ENCODE measurements at places on chromosomes 3 and 15.
A peak's percentile ranks its signal among the peaks of the same experiment; 100 is the strongest.

GRCh38 chr3:56677286-56677685 is 5.8 kb downstream of the TASOR start:
- no peak for DNase-seq

- no peak for DNase-seq
Observed at GRCh38 chr3:185678027-185678426, 91.9 kb downstream of the SENP2 start.

- DNase-seq: no peak
Observed at GRCh38 chr3:134084242-134084950, 54.7 kb upstream of the SLCO2A1 start.

- DNase-seq: no peak
Observed at GRCh38 chr3:6799264-6799915, 61.5 kb upstream of the GRM7 start.

- no peak for DNase-seq
Observed at GRCh38 chr15:95290176-95290974, 1040.1 kb upstream of the NR2F2 start.

GRCh38 chr3:145952536-145952935 is 208.4 kb downstream of the PLOD2 start:
- peak; percentile 97 for DNase-seq

DNA sequence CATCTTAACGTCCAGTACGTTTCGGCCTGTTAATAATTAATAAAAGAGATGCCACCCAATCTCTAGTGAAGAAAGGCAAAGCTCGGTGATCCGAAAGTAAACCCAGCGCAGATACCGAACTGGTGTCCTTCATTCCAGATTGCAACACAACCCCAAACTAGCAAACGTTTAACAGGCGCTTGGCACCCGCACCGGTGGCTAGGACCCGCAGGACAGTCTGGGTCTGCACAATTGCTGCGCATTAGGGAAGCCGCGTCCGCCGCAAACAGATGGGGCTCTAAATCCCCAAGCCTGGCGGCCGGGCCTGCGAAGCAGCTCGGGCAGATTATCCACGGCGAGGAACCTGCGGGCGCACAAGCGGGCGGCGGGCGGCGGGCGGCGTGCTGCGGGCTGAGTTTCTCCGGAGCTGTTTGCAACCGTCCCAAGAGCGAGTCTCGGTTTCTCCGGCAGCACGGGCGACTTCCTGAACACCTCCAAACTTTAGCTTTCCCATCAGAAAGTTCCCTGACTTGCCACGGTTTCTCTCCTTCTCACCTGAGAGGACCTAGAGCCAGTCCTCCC is 112.1 kb upstream of the ICE2 start:
- DNase-seq: no peak

- DNase-seq: no peak
Observed at GRCh38 chr3:126053513-126053912, 30.4 kb downstream of the SLC41A3 start.

- DNase-seq: no peak
Observed at GRCh38 chr3:13934813-13935212, 54.9 kb upstream of the WNT7A start.

DNA sequence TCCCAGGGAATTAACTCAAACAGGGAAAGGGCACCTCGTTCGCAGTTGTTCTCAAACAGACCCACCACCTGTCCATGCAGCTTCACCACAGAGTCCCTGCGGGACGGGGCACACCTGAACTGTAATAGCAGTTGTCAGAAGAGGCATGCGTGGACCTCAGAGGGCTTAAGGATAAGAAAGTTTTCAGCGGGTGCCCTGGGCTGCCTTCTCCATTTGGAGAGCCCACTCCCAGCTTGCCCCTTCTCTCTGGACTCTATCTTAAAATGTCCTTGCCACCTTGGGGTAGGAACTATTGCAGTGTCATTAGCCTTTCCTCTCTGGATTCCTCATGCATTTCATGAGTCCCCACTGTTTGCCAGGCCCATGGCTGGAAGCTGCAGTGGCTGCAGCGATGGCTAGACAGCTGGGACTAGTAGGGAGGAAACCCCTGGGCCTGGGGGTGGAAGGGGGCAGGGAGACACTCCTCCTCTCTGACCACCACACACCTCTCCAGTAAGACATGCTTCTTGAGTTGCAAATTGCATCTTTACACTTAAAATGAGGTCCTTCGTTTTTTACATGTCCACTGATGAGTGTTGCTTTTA is 33.5 kb downstream of the PDIA5 start:
- no peak for DNase-seq

- DNase-seq: no peak
Observed at GRCh38 chr3:53155760-53156159, 5.2 kb upstream of the PRKCD start.

GRCh38 chr15:68795298-68795848 is 25.3 kb downstream of the ANP32A start:
- DNase-seq: no peak

- no peak for DNase-seq
Observed at GRCh38 chr15:29518442-29518841, 248.8 kb upstream of the NSMCE3 start.

DNA sequence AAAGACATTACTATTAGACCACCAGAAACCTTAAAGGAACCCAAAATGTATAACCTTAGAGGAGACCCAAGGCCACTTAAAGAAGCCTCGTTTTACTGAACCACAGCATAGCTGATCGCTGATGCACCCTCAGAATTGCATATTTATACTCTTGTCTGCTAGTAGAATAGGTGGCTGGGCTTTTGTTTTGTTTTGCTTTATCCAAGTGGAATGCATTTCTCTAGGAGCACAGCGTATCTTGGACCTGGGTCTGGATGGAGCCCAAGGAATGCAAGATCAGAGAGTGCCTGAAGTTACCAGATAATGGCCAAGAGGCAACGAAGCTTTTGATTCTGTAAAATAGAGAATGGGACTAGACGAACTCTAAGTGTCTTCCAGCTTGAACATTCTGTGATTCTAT is 129.2 kb upstream of the COL8A1 start:
- peak; percentile 74 for DNase-seq

DNA sequence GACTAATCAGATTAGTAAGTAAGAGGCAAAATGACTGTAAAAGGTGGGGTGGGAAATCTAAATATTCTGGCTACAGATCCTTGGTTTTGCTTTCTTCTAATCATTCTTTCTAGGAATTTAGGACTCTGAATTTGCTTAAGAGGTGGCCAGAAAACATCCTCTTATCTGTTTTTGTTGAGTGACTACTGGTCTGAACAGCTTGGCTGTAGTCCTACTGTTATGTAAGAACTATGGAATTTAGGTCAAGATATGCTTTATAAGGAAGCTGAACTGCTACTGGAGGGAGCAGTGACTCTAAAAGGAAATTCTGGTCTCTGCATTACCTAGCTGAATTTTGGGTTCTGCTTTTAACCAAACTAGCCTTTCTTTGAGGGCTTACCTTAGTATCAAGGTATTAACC is 33.5 kb upstream of the CSPG5 start:
- DNase-seq: peak; percentile 45

GRCh38 chr3:134260987-134261386 is 10.3 kb upstream of the RYK start:
- DNase-seq: no peak

- no peak for DNase-seq
Observed at GRCh38 chr15:29468899-29469298, 199.3 kb upstream of the NSMCE3 start.

DNA sequence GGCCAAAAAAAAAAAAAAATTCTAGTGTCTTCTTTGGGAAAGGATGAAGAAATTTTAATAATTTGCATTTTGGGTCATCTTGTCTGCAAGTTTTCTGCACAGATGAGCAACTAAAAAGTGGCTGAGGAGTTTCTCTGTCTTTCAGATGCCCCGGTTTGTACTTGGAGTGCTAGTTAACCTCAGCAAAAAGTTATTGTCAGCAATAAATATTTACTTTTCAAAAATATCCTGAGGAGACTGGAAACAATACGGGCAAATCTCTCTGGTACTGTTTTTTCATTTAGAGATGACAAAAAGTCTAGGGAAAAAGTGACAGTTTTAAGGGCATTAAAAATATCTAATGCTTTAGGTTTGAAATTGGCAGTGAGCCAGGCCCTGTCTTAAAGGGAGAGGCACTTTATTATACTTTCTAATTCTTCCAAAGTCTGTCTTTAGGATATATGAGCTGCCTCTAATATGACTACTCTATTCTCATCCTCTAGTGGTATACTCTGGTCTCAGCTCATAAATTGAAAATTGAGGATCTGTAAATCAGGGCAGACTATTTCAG is 436.0 kb upstream of the NR2F2 start:
- DNase-seq: no peak

Measured in fibroblast of skin of left biceps (primary cell).